Type B pancreatic cell (in vitro differentiated cells): ENCODE measurements at places on chromosomes 1 and 21.

DNA sequence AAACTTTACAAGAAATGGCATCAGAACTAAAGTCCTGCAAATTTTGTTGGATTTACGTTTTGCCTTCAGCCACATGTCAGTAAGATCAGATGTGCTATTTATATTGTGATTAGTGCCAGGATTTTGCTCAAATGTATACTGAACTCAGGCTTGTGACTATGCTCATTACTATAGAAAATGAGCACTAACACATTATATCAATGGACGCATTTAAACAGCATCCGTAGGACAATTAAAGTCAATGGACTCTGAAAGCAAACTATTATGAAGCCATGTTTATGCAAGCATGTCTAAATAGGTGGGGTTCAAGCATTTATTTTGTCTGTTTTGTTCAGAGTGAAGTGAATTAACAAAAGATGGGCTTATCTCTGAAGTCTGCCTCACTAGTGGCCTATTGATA is 20.6 kb upstream of the DDAH1 start:
- H3K36me3 ChIP-seq = no peaks in the 10 kb centered on the region
- H3K4me1 ChIP-seq = no peaks in the 10 kb centered on the region
- peaks cover 4% of the 10 kb centered on the region for H3K27me3 ChIP-seq
- DNase-seq = no peak
- no peak overlapping the region for H3K27ac ChIP-seq
- H3K4me3 ChIP-seq = no peak overlapping the region

- H3K4me1 ChIP-seq = peaks cover 11% of the 10 kb centered on the region
- H3K36me3 ChIP-seq = no peaks in the 10 kb centered on the region
- no peaks in the 10 kb centered on the region for H3K27me3 ChIP-seq
Measured at GRCh38 chr1:155186794-155187455, 13.3 kb downstream of the TRIM46 start.

- no peak overlapping the region for H3K4me3 ChIP-seq
- H3K27ac ChIP-seq = no peak overlapping the region
- no peak for DNase-seq
Measured at GRCh38 chr1:187018291-187018690, 189.5 kb downstream of the PLA2G4A start.

DNA sequence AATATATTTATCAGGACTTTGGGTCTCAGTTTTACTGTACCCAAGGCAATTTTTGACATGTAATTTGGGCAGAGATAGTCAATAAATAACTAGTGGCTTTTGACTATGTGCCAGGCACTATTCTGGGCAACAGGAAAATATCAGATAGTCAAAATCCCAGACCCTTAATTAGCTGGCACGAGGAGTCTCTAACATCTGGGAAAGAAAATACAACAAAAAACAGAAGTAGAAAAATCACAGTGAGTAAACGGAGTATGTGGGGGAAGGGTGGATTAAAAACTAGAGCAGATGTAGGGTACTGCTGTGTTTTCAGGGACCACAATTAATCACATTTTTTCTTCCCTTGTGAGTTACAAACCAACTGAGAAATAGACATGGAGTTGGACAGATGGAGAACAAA is 217.8 kb downstream of the NCAM2 start:
- no peaks in the 10 kb centered on the region for H3K27me3 ChIP-seq
- no peaks in the 10 kb centered on the region for H3K36me3 ChIP-seq
- DNase-seq = no peak
- H3K4me3 ChIP-seq = no peak overlapping the region

DNA sequence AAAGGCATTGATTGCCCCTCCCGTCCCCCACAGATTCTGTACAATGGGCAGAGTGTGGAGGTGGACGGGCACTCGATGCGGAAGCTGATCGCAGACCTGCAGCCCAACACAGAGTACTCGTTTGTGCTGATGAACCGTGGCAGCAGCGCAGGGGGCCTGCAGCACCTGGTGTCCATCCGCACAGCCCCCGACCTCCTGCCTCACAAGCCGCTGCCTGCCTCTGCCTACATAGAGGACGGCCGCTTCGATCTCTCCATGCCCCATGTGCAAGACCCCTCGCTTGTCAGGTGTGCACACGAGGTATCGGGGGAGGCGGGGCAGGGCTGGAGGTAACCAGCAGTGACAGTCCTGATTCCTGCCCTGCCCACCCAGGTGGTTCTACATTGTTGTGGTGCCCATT is 44.8 kb upstream of the KDM4A start:
- H3K4me3 ChIP-seq = no peak overlapping the region
- no peak overlapping the region for H3K27ac ChIP-seq
- peaks cover 21% of the 10 kb centered on the region for H3K36me3 ChIP-seq

GRCh38 chr1:229778794-229779193 is 152.7 kb downstream of the URB2 start:
- peaks cover 22% of the 10 kb centered on the region for H3K27me3 ChIP-seq
- H3K27ac ChIP-seq = no peak overlapping the region
- no peak overlapping the region for H3K4me3 ChIP-seq
- H3K4me1 ChIP-seq = no peaks in the 10 kb centered on the region

DNA sequence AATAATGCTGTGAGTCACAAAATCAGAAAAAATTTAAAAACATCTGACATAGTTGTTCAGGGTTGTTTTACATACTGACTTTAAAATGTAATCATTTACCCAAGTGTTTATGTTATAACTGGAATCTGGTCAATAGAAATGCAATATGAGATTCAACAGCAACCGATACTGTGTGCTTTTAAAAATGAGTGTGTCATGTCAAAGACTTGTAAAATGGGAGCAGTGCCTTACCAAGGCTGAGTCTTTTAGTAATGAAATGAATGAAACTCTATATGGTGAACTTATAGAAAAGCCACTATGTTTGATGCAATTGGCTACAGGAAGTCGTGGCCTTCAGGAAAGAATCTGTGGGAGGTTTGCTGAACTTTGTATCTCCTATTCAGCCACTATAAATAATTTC is 570.2 kb downstream of the DPYD start:
- H3K27ac ChIP-seq = no peak overlapping the region
- H3K36me3 ChIP-seq = no peaks in the 10 kb centered on the region
- H3K4me3 ChIP-seq = no peak overlapping the region
- no peak for DNase-seq

DNA sequence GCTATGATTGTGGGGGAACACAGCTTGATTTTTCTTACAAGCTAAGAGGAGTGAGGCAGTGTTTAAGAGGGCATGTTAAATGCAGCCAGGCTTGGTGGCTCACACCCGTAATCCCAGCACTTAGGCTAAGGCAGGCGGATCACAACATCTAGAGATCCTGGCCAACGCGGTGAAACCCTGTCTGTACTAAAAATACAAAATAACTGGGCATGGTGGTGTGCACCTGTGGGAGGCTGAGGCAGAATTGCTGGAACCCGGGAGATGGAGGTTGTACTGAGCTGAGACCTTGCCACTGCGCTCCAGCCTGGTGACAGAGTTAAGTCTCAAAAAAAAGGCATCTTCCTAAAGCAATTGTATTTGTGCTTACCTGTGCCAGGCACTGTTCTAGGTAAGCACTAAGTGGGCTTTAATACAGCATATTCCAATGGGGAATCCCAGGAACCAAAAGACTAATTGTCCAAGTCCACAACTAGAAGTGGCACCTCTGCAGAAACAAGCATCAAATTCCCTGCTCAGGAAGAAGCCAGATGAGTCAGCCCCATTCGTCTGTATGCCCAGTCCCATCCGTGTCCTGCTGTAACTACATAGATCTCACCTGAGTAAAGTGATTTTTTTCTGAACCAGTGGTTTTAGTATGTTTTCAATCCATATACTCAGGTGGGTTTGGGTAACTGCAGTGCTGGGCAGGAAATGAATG is 4.6 kb downstream of the RCC1 start:
- peaks cover 33% of the 10 kb centered on the region for H3K4me1 ChIP-seq
- H3K27ac ChIP-seq = peak overlapping the region; percentile 98
- H3K27me3 ChIP-seq = peaks cover 3% of the 10 kb centered on the region
- H3K36me3 ChIP-seq = peaks cover 54% of the 10 kb centered on the region

- no peak overlapping the region for H3K27ac ChIP-seq
- H3K4me3 ChIP-seq = no peak overlapping the region
- no peak for DNase-seq
- H3K36me3 ChIP-seq = no peaks in the 10 kb centered on the region
- peaks cover under 1% of the 10 kb centered on the region for H3K27me3 ChIP-seq
Measured at GRCh38 chr1:226864311-226864710, 6.1 kb upstream of the PSEN2 start.

- H3K4me3 ChIP-seq = no peak overlapping the region
- no peaks in the 10 kb centered on the region for H3K27me3 ChIP-seq
- H3K27ac ChIP-seq = no peak overlapping the region
- peaks cover 14% of the 10 kb centered on the region for H3K36me3 ChIP-seq
- no peak for DNase-seq
- H3K4me1 ChIP-seq = no peaks in the 10 kb centered on the region
Measured at GRCh38 chr1:243378669-243379068, 122.8 kb downstream of the SDCCAG8 start.

- H3K27me3 ChIP-seq = no peaks in the 10 kb centered on the region
- no peaks in the 10 kb centered on the region for H3K4me1 ChIP-seq
Measured at GRCh38 chr1:191974004-191974403, 184.3 kb upstream of the RGS18 start.

DNA sequence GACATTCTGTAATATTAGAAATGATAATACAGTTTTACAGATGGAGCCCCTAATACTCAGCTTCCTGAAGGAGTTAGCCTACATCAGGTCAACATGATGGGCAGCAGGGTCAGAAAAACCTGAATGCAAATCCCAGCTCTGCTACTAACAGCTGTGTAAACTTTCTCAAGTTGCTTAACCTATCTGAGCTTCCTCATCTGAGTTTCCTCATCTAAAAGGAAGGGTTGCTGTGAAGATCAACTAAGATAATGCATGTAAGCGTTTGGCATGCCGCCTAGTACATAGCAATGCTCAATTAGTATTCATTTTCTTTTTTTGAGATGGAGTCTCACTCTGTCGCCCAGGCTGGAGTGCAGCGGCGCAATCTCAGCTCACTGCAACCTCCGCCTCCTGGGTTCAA is 18.4 kb upstream of the DESI2 start:
- no peak overlapping the region for H3K4me3 ChIP-seq
- H3K36me3 ChIP-seq = no peaks in the 10 kb centered on the region
- no peak for DNase-seq
- no peaks in the 10 kb centered on the region for H3K27me3 ChIP-seq
- no peak overlapping the region for H3K27ac ChIP-seq

DNA sequence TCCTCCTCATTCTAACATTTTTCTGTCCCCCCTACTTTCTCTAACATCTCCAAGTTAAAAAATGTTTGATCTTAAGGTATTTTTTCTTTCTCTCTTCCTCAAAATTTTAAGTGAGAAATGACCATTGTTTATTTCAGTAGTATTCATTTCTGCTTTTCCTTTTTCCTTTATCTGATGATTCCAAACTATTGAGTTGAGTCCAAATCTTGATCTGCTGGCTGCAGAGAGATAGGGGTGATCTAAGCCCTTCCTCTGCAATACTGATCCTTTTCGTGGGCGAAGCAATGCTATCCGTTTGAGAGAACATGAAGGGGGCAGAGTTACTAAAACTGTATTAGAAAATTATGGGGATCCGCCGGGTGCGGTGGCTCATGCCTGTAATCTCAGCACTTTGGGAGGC is 516 bp upstream of the NMNAT2 start:
- H3K4me1 ChIP-seq = peaks cover 16% of the 10 kb centered on the region
- no peaks in the 10 kb centered on the region for H3K36me3 ChIP-seq
- H3K27ac ChIP-seq = no peak overlapping the region
- peak overlapping the region; percentile 98 for H3K4me3 ChIP-seq

GRCh38 chr1:172893146-172893841 is 157.4 kb downstream of the TNFSF18 start:
- no peak for DNase-seq
- no peaks in the 10 kb centered on the region for H3K36me3 ChIP-seq
- no peak overlapping the region for H3K4me3 ChIP-seq
- H3K27me3 ChIP-seq = no peaks in the 10 kb centered on the region

DNA sequence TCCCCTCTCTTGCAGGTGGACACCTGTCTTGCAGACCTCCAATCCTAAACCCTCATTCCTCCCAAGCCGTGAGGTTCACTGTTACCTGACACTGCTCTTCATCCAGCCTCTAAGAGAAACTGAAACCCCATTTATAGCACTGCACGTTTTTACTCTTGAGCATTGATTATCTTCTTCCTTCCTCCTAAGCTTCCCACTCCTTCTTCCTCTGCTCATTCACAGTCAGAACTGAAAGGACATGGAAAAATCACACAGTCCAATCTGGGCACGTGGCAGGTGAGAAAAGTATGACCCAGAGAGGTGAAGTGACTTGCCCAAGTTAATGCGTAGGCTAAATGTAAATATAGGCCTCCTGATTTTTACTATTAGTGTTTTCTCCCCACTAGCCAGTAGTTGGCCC is 43.4 kb upstream of the SLC2A1 start:
- peak overlapping the region; percentile 7 for H3K27ac ChIP-seq
- no peak for DNase-seq
- no peaks in the 10 kb centered on the region for H3K27me3 ChIP-seq
- no peaks in the 10 kb centered on the region for H3K36me3 ChIP-seq
- H3K4me1 ChIP-seq = peaks cover 9% of the 10 kb centered on the region
- H3K4me3 ChIP-seq = no peak overlapping the region

DNA sequence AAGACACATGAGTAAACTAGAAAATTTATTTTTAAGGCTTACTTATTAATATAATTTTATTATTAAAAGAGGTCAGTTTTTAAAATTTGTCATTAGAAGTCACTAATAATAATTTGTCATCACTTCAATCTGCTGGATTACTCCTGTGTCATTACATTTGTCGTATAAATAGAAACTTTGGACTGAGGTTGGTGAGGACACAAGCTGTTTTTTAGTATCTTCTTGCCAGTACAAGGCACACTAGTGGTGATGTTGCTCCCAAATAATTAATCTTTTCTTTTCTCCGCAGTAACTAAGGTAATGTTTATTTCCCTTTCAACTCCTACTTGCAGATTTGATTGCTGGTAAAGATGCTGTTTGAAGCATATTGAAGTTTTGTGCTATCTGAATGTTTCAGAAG is 59.4 kb upstream of the TENT5C start:
- no peak overlapping the region for H3K4me3 ChIP-seq
- no peaks in the 10 kb centered on the region for H3K4me1 ChIP-seq
- H3K27me3 ChIP-seq = no peaks in the 10 kb centered on the region
- no peaks in the 10 kb centered on the region for H3K36me3 ChIP-seq
